ENCODE measurements at places on chromosomes 5 and 9.
A peak's percentile ranks its signal among the peaks of the same experiment; 100 is the strongest.

DNA sequence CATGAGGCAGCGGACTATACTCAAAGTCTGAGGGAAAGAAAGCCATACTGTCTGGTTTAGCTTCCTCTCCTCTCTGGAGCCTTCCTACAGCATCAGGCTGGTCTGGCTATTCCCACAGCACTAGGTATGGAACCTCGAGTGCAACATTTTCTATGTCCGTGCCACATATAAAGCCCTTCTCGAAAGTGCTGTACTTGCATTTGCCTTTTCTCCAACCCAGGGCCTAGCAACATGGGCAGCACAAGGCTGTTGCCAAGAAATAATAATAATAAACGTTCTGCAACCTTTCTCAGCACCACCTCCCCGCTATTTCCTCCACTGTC is 804 bp downstream of the MED10 start:
- no peak for DNase-seq

DNA sequence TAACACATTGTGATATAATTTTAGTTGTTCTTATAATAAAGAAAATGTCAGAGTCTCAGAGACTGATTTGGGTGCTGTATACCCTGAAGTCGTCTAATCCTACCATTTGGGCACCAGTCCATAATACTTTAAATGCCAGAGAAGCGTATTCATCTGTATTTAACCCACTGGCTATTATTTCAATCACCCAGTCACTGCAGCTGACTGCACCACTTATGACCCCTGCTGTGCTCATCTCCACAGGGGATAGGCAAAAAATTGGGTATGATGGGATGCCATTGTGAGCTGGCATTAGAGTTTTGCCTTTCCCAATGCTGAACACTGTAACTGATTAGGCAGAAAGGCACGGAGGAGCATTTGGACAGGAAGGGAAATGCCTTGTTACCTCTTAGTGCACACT is 599.7 kb downstream of the CAAP1 start:
- no peak for DNase-seq

- no peak for DNase-seq
These were observed 143.1 kb downstream of the SH3GL2 start for GRCh38 chr9:17721954-17722353.

DNA sequence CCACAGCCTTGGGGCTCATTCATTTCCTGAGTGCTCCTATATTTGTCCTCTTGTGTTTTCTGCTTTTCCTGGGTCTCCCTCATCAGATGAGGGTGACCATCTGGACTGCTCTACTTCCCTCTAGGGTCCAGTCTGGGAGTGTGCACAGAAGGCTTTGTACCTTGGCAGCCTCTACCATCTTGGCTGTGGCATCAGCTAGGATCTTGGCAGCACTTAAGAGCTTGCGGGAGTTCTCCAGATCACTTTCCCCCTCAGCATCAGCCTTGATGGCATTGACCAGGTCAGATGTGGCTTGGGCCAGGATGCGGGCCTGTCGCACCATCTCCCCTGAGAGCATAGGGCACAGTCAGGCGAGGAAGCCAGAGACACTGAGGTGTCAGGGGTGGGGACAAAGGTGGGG is 15.8 kb downstream of the TLN1 start:
- DNase-seq = no peak

DNA sequence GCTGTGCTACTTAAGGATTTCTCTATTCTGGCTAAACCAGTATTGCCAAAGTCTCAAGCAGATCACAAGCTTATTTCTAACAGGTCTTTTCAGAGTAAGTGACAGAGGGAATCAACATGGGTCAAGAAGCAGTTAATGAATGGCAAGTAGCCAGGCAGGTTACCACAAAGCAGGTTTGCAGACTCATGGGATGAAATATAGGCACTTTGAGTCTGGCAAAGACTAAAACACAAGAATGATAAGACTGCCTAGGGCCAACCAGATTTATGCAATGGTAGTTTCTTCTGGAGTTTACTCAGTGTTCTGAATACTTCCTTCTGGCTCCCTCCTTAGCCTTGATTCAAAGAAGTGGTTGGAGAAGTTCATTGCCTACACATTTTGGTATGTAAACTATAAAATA is 3.6 kb downstream of the HMGCS1 start:
- no peak for DNase-seq

DNA sequence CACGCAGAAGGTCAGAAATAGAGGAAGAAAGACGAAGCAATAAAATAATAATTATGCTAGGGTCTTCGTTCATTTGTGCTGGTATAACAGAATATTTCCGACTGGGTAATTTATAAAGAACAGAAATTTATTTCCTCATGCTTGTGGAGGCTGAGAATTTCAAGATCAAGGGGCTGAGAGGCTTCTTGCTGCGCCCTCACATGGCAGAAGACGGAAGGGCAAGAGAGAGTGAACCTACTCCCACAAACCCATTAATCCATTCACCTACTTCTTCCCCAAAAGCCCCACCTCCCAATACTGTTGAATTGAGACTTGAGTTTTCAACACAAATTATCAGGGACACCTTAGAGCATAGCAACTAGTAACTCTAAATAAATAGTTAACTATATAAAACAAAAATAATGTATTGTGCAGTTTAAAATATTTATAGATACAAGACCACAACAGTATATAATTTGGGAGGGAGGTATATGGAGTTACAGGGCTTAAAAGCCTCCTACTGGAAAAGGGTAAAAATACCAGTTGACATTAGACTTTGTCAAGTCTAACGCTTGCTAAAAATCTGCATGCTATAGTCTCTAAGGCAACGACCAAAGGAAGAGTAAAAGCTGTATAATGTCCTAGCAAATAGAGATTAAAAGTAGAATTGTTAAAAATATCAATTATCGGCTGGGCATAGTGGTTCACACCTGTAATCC is 40.3 kb upstream of the NAA35 start:
- DNase-seq = peak; percentile 32

GRCh38 chr9:33794560-33794959 is 801 bp upstream of the PRSS3 start:
- DNase-seq = no peak

DNA sequence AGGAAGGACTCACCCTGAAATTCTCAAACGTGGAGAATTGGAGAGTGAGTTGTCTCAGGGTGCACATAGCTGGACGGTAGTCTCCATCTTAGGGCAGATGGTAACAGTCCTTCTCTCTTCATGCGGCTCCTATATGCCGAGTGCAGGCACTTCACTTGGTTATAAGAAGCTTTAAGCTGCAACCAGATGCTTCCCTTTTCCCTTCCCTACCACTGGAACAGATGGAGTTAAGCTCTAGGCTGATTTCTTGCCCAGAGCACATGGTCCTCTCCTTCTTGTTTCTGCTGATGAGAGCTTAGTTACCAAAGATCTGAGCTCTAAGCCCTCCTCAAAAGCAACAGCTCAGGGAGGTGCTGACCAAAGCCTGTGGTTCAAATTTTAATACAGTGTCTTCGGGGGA is 355.7 kb downstream of the ARHGEF28 start:
- DNase-seq = no peak

- DNase-seq = no peak
These were observed 267.3 kb downstream of the EFNA5 start for GRCh38 chr5:107403228-107403953.

- no peak for DNase-seq
These were observed 42.3 kb downstream of the AOPEP start for GRCh38 chr9:94768766-94769165.

DNA sequence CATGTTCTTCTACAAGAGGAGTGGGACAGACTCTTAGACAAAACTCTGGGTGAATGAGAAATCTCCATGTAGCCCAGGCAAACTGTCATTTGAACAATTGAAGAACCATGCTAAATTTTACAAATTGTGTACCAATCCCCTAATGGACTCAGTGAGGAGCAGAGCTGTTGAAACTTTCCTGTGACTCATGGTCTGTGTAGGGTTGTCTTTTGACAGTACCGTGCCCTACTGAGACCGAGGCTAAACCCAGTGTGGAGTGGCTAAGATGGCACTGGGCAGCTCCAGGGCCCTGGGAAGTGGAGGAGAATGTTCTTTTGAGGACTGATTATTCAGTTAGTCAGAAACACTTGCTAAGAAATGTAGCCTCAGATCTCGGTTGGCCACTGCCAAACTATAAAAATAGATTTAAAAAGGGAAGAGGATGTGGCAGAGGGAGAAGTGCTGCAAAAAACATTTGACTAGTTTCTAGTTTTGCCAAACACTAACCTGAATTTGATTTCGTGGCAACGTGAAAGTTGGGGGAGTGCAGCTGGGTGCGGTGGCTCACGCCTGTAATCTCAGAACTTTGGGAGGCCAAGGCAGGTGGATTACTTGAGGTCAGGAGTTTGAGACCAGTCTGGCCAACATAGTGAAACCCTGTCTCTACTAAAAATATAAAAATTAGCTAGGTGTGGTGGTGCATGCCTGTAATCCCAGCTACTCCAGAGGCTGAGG is 24.7 kb downstream of the POU4F3 start:
- no peak for DNase-seq

DNA sequence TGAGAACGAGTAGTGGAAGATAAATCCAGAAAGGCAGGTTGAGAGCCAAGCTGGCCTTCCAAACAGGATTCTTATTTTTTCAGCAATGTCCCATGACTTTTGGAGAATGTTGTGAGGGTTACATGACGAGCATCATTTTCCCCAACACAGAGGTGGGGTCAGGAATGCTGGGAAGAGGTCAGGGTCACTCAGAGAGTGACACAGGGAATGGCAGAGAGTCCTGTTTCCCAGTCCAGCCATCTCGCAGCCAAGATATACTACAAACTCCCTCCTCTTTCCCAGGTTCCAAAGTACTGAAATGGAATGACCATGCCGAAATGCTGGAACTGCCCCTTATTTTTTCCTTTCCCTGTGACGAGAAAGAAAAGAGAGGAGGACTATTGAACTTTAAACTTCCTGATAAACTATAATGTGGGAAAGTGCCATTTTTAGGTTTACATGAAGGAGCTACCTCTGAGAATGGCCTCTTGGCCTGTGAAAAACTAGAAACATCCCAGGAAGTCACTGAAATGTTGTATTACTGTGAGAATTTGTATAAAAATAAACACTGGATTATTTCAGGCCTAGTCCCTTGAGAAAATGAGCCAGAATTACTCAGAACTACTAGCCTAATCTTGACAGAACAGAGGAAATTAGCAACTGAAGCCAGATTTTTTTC is 420.4 kb downstream of the CETN3 start:
- no peak for DNase-seq

GRCh38 chr9:86337469-86338108 is 16.6 kb downstream of the TUT7 start:
- DNase-seq = no peak

DNA sequence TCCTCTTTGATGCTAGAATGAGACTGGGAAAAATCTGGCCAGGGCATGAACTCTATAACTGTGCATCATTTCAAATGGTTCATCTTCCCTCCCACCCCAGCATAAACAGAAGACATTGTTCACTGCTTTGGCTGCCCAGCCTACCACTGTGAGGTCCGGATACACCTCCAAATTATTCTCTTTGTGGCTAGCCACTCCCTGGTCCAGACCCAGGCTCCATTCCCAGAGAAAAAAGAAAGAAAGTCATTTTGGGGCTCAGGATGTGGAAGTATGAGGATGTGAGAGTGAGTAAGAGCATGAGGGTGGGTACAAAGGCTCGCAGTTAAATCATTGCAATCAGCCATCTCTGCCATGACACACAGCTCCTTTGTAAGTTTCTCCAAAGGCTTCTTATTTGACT is 559.2 kb downstream of the PSAT1 start:
- DNase-seq = no peak

GRCh38 chr5:143694357-143694756 is 117.6 kb upstream of the HMHB1 start:
- no peak for DNase-seq

DNA sequence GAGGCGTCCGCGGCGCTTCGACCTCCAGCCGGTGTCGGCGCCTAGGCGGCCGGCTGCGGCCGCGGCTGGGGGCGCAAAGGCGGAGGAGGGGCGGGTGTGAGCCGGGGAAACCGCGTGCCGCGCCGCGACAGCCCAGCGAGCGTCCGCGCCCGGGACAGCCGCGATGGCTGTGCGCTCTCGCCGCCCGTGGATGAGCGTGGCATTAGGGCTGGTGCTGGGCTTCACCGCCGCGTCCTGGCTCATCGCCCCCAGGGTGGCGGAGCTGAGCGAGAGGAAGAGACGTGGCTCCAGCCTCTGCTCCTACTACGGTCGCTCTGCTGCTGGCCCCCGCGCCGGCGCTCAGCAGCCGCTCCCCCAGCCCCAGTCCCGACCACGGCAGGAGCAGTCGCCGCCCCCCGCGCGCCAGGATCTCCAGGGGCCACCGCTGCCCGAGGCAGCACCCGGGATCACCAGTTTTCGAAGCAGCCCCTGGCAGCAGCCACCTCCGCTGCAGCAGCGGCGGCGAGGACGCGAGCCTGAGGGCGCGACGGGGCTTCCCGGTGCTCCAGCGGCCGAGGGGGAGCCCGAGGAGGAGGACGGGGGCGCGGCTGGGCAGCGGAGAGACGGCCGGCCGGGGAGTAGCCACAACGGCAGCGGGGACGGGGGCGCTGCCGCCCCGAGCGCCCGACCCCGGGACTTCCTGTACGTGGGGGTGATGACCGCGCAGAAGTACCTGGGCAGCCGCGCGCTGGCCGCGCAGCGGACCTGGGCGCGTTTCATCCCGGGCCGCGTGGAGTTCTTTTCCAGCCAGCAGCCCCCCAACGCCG is 605 bp downstream of the CHSY3 start:
- no peak for DNase-seq

GRCh38 chr9:94785215-94786169 is 59.0 kb downstream of the AOPEP start:
- no peak for DNase-seq

GRCh38 chr9:129624168-129624759 is 1.7 kb upstream of the NTMT1 start:
- DNase-seq = peak; percentile 79

DNA sequence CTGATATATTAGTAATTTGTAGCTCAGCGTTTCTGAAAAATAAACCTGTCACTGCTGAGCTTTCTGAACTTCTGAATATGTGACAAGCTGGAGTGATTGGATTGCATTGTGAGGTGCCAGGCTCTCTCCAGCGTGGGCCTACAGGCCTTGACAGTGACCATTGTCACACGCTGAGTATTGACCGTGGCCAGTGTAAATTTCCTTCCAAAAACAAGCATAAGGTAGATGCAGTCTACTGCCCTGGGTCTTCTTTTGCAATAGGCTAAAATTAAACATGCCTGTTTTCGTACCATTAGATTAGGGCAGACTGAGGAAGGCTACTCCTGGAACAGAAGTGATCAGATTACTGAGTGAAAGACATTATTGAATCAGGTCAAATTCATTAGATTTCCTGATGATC is 60.2 kb downstream of the SPEF2 start:
- DNase-seq = no peak

DNA sequence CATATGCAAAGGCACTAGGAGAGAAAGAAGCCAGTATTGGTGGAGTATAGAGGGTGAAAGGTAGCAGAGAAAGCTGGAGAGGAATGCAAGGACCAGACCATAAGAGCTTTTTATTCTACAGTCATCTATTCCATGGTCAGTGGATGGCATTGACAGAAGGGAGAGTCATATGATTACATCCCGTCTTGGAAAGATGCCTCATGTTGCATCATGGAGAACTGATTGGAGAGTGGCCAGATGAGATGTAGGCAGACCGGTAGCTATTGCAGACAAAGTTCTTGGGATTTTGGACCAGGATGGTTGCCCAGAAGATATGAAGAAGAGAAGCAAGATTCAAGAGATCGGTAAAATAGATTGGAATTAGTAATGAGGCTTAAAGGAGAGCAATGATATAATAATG is 260.7 kb downstream of the CHSY3 start:
- DNase-seq = no peak
